Left renal pelvis (tissue), 4 donors: ENCODE measurements at places on chromosomes 3 and 15.

DNA sequence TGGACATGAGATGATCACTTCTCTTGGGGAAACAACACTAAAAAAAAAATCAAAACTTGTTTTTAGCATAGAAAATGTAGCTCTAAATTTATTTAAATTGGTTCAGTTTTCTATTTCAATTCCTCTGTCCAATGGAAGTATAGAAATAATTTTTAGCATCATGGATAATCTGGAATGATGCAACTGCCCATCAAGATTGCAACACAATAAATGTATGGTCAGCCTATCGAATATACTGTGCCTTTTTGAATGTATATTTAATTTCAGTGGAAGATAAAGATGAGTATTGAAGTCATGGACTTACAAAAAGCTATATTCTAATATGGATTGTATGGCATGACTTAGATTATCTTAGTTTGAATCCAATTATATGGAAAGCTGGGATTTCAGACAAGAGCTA, 906.7 kb downstream of the IGSF11 start:
- DNase-seq, result no peak

GRCh38 chr15:99565049-99565298, 810 bp upstream of the MEF2A start:
- no peak for DNase-seq

DNA sequence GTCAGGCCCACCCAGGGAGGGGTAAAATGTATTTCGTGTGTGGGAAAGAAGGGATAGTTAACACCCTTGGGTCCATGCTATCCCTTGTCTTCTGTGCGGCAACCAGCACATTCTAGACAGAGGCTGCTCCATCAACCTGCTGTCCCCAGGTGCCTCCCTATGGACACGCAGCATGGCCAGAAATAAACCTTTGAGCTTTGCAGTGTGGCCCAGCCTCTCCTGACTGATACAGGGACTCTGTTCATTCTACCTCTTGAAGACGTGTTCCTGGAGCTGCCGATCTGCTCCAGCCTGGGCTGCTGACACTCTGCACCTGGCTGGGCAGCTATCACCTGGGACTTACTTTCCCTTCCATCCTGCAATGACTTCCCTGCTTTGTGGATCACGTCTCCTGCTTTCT, 4.1 kb upstream of the KLF13 start:
- no peak for DNase-seq

GRCh38 chr3:81545572-81545971, 215.9 kb downstream of the GBE1 start:
- no peak for DNase-seq

GRCh38 chr3:197292083-197292646, 6.2 kb downstream of the DLG1 start:
- no peak for DNase-seq

- no peak for DNase-seq
These were observed 137.8 kb upstream of the CBLB start for GRCh38 chr3:106006571-106006970.

DNA sequence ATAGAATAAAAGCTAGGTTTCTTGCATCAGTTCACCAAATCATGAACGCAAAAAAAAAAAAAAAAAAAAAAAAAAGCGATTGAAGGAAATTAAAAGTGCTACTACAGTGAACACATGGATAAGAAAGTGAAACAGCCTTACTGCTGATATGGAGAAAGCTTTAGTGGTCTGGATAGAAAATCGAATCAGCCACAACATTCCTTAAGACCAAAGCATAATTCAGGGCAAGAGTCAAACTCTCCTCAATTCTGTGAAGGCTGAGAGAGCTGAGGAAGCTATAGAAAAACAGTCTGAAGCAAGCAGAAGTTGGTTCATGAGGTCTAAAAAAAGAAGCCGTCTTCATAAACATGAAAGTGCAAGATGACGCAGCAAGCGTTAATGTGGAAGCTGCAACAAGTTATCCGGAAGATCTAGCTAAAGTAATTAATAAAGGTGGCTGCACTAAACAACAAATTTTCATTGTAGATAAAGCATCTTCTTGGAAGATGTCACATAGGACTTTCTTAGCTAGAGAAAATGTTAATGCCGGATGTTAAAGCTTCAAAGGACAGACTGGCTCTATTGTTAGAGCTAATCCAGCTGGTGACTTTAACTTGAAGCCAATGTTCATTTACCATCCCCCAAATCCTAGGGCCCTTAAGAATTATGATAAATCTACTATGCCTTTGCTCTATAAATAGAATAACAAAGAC, 19.2 kb downstream of the P3H2 start:
- no peak for DNase-seq

GRCh38 chr15:76391847-76392246, 55.3 kb downstream of the ISL2 start:
- DNase-seq, result no peak
